ENCODE measurements at places on chromosomes 13 and 19.

- no peak for DNase-seq
Observed at GRCh38 chr19:1239420-1239795, 1.6 kb upstream of the CBARP start.

DNA sequence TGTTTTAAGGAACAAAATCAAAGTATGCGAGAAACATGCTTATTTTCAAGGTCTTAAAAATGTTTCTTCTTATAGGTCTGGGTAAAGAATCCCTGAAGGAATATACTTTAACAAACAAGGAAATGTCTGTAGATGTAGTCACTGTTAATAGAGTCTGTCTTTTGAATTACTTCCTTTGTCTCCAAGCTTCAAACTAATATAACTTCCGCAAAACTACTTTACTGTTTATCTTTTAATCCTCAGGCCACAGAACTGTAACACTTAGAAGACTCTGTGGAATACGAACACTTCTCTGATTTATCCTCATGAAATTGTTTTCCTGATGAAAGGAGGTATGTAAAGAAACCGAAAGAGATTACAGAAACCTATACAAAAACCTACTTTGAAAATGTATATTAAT is 316.0 kb downstream of the PCDH9 start:
- DNase-seq, result no peak

DNA sequence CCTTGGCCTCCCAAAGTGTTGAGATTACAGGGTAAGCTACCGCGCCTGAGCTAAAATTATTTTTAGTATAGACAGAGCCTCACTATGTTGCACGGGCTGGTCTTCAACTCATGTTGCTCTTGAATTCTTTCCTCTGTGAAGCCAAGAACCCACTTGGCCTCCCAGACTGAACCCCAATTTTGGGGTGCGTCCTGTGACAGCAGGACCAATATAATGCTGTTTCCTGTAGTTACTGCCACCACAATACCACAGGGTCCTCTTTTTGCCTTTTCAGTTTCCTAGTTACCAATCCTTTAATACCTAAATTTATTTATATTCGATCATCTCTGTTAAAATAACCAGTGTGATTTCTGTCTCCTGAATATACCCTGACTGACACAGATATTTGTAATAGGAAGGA is 32.9 kb downstream of the TSKS start:
- DNase-seq, result no peak

DNA sequence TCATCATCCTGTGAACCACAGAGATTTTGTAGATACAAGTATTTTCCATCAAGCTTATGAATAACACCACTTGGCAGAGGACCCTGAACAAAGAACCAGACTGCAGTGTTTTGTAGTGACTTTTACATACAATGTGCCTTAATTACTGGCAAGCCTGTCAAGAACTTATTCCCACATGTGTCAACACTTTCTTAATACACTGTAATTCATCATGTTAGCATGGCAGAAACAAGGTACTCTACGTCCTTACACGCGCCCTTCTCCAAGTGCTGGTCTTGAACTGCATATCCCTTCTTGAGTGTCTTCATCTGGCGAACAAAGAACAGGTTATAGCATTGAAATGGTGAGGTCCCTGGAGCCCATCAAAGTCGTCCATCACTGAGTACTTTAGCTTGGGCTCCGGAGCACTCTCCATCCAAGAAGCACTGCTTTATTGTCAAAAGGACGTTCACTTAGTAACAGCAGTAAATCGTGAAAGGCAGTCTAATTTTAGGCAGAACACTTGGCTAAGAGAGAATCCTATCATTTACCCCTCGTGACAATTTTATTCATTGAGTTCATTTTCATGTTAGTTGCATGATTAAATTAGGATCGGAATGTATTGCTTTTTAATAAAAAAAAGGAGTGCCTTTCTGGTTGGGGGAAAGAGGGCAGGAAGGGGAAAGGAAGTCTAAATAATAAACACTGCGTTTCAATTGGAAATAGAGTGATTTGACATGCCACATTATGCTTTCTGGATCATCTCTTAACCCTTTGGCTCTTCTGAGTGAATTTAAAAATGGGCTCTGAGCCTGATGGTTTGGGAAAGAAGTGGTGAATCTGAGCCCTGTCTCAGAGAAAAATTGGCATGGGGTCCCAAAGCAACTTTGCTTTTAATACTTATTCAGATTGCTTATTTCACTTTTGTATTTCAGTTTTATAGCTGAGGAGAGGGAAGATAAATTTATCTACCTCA is 376.1 kb downstream of the DLEU7 start:
- no peak for DNase-seq

DNA sequence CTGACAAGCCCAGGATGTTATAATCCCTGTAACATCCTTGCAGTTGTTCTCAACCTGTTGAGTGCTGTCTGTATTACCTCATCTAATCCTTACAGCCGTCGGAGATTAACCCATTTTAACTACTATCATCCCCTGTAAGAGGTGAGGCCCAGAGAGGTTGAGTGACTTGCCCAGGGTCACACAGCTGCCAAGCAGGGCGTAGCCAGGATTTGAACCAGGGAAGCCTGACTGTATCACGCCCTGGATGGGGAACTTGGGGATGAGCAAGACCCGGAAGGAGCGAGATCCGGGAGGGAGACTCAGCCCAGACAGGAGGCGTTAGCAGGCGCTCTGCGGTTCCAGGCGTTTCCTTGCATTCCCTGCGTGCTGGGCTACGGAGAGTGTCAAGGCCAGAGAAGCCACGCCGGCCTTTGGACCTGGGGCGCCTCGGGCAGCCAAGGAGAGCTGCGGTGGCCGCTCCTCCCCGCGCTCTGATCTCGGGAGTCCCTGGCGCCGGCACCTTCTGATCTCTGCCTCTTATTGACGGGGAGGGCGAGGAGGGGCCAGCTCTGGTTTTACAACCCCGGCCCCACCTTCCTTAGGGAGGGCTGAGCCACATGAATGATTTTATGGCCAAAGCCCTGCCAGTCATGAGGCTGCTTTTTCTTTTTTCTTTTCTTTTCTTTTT is 6.2 kb downstream of the SULT2B1 start:
- no peak for DNase-seq

GRCh38 chr19:24054044-24054935 is 32.7 kb upstream of the ZNF254 start:
- DNase-seq, result no peak

- no peak for DNase-seq
Observed at GRCh38 chr19:54179921-54180461, 7.0 kb upstream of the TMC4 start.

DNA sequence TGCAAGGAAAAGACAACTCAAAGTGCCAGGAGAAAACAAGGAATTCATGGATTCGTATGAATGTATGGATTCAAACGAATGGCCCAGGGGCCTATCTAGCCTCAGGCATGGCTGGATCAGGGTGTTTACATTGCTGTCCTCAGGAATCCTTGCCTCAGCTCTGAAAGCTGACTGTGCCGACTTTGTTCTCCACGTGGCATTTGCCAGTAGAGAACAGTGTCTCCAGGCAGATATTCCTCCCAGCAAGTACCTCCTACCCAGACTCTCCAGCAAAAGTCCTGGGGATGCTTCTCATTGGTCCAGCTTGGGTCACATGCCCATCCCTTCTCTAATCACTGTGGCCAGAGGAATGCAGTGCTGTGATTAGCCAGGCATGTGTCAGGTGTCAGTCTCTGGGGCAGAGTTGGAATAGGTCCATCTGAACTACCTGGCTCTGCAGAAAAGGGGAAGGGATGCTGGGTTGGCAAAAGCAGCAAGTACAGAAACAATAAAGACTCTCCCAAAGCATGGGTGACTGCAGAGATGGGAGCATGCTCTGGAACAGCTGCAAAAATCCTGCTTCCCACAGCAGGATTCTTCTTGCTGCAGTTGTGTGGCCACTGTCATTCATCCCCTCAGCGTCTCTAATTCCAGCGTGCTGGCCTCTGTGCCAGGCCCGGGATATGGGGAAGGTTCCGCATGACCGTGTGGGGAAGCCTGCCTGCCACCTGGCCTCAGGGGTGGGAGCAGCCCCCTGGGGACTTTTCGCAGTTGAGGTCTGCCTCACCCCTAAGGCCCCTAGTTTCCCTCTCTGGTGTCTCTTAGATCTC is 30.0 kb downstream of the CCNE1 start:
- DNase-seq, result no peak

DNA sequence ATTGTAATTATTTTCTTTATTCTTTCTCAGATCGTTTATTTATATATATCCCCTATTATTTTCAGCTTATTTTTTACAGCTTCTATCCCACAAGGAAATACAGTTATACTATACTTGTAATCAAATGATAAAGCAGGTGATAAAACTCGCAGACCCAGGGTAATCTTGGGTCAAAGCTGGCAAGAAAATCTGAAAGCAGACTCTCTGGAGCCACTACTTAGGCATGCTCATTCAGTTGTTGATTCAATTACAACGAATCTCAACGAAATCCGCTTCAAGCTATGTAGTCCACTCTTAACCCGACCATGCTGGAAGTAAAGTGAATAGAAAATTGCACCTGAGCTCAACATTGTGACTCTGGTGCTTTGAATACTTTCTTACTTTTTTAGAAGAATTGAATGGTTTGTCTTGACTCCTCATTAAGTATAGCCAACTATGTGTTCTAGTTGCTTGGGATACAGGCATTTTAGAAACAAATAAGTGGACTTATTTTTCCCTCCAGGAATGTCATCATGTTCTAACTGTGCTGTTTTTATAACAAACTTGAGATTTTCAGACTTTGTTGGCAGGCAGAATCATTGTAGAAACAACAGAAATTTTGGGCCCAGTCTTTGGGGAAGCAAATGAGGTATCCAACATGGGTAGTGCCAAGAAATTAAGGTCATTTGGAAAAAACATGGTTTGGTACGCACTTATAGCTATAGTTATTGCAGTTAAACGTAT is 21.4 kb downstream of the ESD start:
- no peak for DNase-seq

DNA sequence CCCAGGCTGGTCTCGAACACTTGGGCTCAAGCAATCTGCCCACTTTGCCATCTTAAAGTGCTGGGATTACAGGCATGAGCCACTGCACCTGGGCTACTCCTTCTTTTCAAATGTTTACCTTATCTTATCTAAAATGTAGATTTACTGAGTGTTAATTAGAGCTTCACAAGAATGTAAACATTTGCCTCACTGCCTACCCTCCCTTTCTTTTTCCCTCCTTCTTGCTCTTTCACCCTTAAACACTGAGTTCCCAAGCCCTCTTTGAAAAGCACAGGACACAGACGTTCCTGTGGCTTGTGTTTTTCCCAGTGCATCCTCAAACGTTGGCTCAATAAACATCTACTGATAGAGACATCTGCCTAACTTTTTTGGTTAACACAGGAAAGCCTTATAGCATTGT is 32.7 kb upstream of the CYSLTR2 start:
- DNase-seq, result no peak

DNA sequence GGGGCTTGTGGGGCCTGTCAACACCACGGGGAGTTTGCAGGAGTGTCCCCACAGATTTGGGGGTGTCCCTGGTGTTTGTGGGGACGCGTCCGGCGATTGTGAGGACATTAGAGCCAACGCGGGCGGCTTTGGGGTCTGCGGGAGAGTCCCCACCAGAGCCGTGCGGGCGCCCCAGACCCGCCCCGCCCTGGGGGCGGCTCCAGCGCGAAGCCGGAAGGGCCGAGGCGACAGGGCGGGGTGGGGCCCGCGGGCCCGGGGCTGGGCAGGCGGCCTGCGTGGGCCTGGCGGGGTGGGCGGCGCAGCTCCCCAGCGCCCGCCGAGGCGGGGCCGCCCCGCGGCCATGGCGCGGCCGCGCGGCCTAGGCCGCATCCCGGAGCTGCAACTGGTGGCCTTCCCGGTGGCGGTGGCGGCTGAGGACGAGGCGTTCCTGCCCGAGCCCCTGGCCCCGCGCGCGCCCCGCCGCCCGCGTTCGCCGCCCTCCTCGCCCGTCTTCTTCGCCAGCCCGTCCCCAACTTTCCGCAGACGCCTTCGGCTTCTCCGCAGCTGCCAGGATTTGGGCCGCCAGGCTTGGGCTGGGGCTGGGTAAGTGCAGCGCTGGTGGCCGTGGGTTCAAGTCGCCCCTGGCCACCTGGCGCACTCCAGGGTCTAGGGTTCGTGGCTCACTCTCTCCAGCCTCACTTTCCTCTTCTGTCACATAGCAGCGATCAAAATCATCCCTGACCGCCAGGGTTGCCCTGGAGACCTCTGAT is 10.3 kb downstream of the PDE4A start:
- DNase-seq, result no peak

GRCh38 chr13:19607523-19608078 is 25.9 kb upstream of the MPHOSPH8 start:
- DNase-seq, result no peak

- DNase-seq, result no peak
Observed at GRCh38 chr19:3968556-3969434, 2.1 kb downstream of the DAPK3 start.

DNA sequence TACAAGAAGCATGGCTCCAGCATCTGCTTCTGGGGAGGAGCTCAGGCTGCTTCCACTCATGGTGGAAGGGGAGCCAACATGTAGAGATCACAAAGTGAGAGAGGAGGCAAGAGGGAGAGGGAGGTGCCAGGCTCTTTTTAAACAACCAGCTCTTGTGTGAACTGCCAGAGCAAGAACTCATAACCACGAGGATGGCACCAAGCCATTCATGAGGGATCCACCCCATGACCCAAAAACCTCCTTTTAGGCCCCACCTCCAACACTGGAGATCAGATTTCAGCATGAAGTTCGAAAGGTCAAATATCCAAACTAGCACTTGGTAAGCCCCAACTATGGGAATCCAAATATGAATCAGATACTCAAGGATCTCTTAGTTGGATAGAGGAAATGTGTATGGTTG is 131.2 kb downstream of the RXFP2 start:
- DNase-seq, result no peak

DNA sequence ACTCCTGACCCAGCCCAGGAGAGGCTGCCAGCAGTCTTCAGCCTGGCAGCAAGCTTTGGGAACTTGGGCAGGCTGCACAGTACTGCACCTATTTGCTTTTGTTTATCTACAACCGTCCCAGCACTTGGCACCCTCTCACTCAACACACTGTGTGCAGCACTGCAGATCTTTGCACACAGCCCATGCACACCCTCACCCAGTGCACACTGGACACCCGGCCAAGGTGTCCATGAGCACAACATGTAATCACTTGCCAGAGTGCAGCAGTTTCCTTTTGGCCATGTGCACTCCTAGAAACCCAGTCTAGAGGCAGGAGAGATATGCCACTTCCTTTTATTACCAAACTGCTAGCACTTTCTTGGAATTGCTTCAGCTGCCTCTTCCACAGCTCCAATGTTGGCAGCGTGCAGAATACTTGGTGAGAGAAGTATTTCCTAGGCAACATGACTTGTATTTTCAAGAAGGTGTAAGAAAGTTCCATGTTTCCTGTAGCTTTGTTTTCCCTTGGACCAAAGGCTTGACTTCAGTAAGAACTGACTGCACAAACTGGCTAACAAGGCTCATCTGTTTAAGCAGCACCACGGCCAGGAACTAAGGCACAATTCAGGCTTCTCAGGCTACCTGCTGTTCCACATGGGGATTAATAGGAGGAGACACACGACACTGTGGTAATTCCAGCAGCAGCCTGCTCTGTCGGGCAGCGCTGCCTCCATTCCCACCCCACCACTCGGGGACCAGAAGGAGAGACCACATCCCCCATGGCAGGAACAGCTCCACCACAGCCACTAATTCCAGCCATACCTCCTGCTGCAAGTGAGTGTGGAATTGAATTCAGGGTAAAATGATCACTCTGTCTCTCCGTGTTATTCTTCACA is 15.3 kb downstream of the ATP7B start:
- DNase-seq, result no peak

- no peak for DNase-seq
Observed at GRCh38 chr13:106104281-106104901, 431.1 kb downstream of the EFNB2 start.
